ENCODE measurements at places on chromosomes 4 and X. TPM values are rescaled to one million over a fixed set of nuclear protein-coding genes. Genes with fewer than 3 reads are reported as not detected.

TRIM2 gene
- 28.0 TPM for total RNA-seq

ANXA3 gene
- 112 TPM for total RNA-seq

C4orf54 gene
- total RNA-seq = not detected

MFSD8 gene
- 12.5 TPM for total RNA-seq

BDH2 gene
- 23.4 TPM for total RNA-seq

Measured in HT1080 (cell line).